ENCODE measurements at places on chromosomes 2 and 18.

GRCh38 chr2:6626401-6627012 lies 239.2 kb downstream of the CMPK2 start:
- DNase-seq = peak; percentile 75

DNA sequence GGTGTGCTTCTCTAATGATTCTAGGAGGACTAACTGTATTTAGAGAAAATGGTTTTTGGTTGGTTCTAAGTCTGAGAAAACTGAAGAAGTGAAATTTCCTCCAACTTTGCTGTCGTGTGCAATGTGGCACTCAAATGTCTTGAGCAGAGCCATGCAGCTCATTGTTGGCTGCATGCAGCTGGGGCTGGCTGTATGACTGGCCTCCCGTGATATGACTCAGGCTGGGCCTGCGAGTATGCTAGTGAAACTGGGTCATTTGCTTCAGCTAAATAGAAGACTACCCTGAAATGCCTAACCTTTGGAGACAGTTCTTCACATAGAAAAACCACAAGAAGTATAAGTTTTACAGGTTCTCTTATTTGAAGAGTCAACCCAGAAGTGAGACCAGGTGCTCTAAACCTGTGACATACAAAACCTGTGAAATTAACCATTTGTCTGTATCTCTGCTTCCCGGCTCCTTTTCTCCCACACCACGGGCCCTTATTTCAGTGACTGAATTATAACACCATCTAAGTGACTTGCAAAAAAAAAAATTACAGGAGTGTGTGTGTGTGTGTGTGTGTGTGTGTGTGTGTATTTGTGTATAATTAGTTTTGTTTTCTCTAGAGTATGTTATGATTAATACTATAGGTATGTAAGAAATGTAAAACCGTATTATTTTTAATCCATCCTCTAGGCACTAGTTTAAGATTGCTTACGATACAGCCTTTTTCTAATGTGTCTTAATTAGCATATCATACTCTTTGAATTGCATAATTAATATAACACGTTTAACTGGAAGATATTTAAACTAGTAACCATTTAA lies 15.9 kb downstream of the POLI start:
- DNase-seq = peak; percentile 74

- DNase-seq = peak; percentile 56
Observed at GRCh38 chr2:216426166-216426777, 14.0 kb downstream of the SMARCAL1 start.

GRCh38 chr2:218781691-218782527 lies at the start of gene CYP27A1:
Gene CYP27A1, plus strand, starts transcription at chr2:218782147. Its CDS starts 36 bp downstream, at chr2:218782183.
- peak; percentile 33 for DNase-seq

DNA sequence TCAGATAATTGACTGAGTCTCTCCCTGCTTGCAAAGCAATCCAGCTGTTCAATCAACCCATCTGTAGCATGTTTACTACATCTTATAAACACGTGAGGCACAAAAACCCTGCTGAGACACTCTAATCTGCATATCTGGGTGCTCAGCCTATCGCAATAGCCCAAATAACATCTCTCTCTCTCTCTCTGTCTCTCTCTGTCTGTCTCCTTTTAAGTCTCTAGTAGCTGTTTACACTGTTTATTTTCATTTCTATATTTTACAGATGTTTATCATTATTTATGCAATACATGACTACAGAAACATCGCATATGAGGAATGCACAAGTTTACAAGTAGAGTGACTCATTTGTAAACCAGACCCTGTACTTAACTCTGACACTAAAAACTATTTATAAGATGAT lies 422.1 kb upstream of the DSEL start:
- DNase-seq = peak; percentile 82

GRCh38 chr2:174778085-174778981 lies 14.1 kb upstream of the CHRNA1 start:
- peak; percentile 97 for DNase-seq

- DNase-seq = no peak
Observed at GRCh38 chr2:15649561-15650255, 58.0 kb downstream of the DDX1 start.

All from mesenchymal stem cell (in vitro differentiated cells and primary cell).